ENCODE measurements at places on chromosomes 12 and 14.
A peak's percentile ranks its signal among the peaks of the same experiment; 100 is the strongest.

DNA sequence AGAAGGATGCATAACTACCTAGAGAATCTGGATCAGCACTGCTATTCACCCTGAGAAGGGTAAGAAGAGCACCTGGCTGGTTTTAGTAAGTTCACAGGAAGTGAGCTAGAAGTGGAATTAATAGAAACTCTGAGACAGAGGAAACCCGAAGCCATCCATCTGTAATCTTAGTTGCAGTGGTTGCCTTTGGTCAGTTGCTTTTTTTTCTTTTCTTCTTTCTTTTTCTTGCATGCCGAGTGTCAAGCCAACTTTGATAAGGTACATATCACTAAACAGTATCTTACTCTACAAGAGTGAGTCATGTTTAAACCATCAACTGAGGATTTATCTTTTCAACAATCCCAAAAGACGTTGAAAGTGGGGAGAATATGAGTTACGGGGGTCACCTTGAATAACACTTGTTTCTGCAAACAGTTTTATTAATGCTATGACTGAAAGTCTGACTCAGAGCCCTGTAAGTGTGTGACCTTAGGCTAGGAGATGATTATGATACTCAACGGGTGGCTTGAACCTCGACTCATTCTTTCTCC lies 26.7 kb downstream of the C12orf75 start:
- no peak for DNase-seq

- DNase-seq, result no peak
Observed at GRCh38 chr14:92686411-92686899, 62.0 kb downstream of the LGMN start.

DNA sequence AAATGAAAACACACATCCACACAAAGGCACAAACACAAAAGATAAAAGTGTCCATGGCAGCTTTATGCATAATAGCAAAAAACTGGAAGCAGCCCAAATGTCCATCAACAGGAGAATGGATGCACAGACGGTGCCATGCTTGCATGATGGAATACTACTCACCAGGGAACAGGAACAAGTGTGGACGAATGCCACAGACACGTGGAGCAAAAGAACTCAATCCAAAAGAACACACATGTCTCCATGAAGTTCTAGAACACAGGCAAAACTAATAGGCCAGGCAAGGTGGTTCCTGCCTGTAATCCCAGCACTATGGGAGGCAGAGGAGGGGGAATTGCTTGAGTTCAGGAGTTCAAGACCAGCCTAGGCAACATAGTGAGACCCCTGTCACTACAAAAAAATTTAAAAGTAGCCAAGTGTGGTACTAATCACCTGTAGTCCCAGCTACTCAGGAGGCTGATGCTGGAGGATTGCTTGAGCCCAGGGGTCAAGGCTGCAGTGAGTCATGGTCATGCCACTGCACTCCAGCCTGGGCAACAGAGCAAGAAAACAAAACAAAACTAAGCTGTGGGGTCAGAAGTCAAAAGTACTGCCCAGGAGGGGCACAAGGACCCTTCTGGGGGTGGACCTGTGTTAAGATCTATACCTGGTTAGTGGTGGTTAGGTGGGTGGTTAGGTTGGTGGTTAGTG lies 7.3 kb upstream of the TMEM119 start:
- no peak for DNase-seq

DNA sequence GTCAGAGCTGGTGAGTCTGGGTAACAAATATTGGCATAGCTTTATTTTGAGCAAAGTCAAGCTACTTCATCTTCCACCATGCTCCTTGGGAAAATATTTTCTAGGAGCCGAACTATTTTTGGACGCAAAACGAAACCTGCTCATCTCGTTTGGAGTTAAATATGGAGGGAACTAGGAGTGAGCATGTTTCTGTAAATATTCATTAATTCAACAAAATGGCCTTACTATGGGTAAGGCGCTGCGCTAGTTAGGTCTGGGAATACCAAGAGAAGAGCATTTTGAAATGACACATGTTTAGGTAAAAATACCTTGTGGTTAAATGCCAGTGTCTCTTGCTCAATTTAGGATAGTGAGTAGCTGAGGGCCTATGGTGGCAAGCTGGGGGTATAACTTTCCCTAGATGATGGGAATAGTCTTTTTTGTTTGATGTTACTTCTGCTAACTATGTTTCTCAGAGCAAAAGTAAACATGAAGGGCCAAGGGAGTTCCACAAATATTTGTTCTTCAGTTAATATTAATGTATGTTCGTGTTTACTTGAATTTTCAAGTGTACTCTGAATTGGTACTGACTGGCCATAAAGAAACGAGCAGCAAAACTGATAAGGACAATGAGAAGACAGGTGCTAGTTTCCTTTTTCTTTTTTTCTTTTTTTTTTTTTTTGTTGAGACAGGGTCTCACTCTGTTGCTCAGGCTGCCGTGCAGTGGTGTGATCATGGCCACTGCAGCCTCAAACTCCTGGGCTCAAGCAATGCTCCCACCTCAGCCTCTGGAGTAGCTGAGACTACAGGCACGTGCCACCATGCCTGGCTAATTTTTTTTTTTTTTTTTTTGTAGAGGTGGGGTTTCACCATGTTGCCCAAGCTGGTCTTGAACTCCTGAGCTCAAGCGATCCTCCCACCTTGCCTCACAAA lies 77.7 kb downstream of the MAP1LC3B2 start:
- no peak for DNase-seq

GRCh38 chr14:99654235-99654985 lies 9.5 kb downstream of the HHIPL1 start:
- peak; percentile 63 for DNase-seq

- no peak for DNase-seq
Observed at GRCh38 chr12:75766263-75767160, 255.1 kb upstream of the KRR1 start.
